Stimulated activated CD4-positive, alpha-beta T cell treated with anti-CD3 and anti-CD28 coated beads, Interleukin-1b, Interleukin-23, amount 100 ng/mL, for 1 hour (primary cell): ENCODE measurements at places on chromosomes 1 and 21.

GRCh38 chr21:28669321-28669720 is 323.4 kb downstream of the LTN1 start:
- no peak for DNase-seq

DNA sequence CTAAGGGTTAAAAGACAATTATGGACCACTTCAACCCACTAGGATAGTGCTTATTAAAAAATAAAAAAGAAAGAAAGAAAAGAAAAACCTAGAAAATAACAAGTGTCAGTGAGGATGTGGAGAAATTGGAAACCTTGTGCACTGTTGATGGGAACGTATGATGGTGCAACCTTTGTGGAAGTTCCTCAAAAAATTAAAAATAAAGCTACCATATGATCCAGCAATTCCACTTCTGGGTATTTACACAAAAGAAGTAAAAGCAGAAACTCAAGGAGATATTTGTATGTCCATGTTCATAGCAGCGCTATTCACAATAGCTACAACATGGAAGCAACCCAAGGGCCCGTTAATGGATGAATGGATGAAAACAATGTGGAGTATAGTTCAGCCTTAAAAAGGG is 115.2 kb upstream of the ATP1A1 start:
- DNase-seq: no peak

DNA sequence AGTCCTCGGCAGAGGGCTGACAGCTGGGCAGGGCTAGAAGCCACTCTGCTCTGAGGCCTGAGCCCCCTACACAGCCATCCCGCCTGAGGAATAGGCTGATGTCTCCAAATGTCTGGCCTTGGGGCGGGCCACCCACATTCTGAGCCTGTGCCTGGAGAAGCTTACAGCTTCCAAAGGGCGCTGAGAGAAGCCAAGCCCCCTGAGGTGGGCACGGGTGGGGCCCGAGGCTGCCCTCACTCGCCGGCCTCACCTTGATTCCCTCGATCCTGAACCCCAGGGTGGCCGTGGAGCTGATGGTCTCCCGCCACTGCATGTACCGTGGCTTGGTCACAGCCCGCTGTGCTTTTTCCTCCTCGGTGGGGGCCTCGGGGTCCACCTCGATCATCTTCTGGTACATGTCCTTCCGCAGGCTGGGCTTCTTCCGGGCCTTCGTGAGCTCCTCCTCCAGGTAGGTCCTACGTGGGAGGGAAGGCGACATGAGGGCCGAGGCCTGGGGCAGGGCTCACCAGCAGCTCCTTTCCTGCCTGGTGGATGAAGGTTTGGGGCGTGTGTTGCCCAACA is 93.2 kb downstream of the STUM start:
- no peak for DNase-seq

GRCh38 chr1:96674915-96675314 is 46.7 kb upstream of the PTBP2 start:
- no peak for DNase-seq

GRCh38 chr1:43402089-43402865 is 12.6 kb downstream of the SZT2 start:
- DNase-seq: no peak
